Testis (tissue), 5 donors: ENCODE measurements at places on chromosomes 4 and X.

- DNase-seq = no peak
These were observed 3.9 kb downstream of the FGB start for GRCh38 chr4:154566639-154567204.

GRCh38 chrX:106608016-106608415 lies 3.8 kb upstream of the RADX start:
- DNase-seq = no peak

GRCh38 chr4:40837094-40837870 lies 87.5 kb downstream of the NSUN7 start:
- DNase-seq = peak; percentile 1

- DNase-seq = no peak
These were observed 580.6 kb downstream of the EPHA5 start for GRCh38 chr4:65089666-65090065.

GRCh38 chr4:74996996-74997395 lies 64.1 kb downstream of the PARM1 start:
- no peak for DNase-seq

- DNase-seq = no peak
These were observed 104.7 kb upstream of the TTC29 start for GRCh38 chr4:147050356-147050765.

DNA sequence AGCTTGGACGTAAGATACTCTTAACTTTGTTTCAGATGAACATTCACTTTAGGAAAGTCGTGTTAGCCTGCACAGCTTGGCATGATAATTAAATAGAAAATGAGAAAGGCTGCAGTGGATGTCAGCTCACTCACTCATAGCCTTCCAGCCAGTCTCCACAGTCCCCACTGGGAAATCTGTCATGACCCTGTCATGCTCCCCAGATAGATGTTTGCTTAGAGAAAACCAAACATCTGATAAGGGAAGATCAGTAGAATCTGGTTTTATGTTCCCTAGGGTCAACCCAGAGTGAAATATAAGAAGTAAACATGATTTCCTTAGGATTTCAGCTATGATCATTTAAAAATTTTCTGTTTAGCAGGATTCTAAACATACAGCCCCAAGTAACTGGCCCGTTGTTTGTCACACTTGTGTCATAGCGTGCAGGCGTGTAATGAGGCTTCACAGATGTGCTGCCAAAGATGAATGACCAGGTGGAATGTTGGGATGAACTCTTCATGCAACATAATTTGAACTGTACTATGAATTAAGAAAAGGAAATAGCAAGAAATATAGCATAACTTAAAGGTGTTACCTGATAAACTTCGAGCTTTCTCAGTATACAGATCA lies 180.1 kb downstream of the BANK1 start:
- no peak for DNase-seq

DNA sequence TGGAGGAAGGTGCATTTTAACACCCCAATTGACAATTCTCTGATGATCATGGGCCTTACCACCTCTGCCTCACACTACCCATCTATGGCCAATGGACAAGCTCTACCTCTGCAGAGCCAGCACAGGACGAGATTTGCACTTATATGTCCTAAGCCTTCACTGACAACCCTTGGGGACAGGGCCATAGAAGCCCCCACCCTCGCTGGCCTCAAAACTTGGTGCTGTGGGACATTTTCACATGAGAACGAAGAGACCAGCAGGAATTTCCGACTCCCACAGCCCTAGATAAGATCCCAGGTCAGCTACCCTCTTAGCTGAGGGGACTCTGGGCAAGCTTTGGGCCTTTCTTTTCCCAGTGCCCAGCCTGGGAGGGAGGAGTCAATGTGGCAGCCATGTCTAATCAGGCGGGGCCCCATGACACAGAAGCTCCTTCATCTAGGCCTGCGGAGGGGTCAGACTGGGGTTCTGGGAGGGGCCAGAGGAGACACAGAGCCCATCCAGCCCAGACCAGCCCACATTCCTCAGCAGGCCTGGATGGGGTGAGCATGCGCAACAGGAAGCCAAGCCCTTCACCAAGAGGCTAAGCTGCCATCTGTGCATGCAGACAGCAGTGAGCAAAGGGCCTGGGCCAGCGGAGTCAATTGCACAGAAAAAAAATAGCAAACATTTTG lies 12.1 kb downstream of the PJA1 start:
- peak; percentile 51 for DNase-seq

DNA sequence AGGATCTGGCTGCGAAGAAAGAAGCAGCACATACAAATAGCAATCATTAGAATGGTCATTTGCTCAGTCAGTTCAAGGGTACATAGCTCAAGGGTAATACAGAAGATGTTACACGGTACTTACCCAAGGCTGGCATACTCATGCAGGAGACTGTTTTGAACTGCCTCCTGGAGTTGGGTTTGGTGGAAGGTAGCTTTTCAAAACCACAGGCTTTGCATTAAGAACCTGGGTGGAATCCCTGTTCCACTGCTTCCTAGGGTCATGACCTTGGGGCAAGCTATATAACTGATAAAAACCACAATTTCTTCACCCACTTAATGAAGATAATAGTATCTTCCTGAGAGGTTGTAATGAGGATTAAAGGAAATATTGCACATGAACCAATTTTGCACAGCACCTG lies 36.5 kb downstream of the TBC1D9 start:
- DNase-seq = no peak

DNA sequence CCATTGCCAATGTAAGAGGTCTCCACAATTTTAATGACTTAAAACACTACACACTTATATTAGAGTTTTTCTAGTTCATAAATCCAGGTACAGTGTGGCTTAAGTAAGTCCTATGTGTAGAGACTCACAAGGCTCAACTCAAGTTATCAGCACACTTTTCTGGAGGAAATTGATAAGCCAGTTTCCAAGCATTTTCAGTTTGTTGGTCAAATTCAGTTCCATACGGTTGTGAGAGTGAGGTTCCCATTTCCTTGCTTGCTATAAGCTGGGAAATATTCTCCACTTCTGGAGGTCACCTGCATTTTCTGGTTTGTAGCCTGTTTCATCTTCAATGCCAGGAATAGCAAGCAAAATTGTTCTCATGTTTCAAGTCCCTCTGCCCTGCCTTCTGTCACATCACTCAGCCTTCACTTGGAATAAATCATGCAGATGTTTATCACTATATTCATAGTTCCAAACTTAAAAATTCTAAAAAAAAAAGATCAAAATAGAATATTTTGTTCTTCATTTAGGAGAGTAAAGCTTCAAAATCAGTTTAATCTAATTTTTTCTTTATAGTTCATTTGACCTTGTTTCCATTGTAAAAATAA lies 1137.5 kb upstream of the INTU start:
- DNase-seq = no peak

- DNase-seq = no peak
These were observed 2.6 kb upstream of the TRPC5 start for GRCh38 chrX:112085149-112085548.
